ENCODE measurements at places on chromosomes 6 and 20.

DNA sequence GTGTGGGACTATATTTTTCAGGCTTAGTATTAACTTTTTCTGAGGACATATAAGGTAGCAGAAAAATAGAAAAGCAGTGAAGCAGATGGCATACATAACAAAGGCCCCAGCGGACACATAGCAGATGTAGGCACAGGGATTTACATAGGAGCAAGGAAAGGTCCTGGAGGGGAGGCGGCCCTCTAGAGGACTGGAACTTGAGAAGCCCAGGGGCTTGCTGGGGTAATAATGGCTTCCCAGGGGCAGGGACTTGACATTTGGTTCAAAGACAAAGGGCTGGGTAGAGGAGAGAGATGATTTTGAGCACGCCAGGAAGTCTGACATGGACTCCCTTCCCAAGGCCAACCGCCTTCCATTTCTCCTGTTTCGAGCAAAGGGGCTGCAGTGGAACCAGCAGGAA lies 31.7 kb upstream of the OSTM1 start:
- DNase-seq, result no peak

DNA sequence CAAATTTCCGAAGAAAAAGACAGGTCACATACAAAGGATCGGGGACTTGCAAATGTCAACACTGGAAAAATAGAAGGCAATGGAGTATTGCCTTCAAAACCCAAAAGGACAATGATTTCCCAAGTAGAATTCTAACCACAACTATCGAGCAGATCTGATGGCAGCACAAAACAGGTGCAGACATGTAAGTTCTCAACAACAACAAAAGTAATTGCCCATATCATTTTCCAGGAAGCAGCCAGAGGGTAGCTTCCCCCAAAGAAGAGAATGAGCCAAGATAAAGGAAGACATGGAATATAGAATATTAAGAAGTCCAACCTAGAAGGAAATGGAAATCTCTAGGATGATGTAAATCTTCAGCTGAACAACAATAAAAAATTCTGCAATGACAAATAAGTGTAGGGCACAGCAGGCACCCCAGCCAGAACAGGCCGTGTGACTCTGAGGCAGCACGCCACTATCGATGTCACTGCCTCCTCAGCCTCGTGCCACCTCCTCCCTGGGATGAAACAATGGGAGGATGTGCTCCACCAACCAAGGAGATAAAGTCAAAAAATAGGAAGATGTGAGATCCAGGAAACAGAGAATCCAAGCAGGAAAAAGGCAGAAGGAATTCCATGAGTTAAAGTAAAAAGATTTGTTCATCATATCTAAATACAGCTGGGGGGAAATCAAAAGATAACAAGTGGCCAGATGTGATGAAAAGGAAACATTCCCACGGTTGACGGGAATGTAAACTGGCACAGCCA lies 34.1 kb downstream of the SERPINB1 start:
- no peak for DNase-seq

- peak; percentile 62 for DNase-seq
Measured at GRCh38 chr6:26420688-26421171, 18.7 kb downstream of the BTN3A1 start.

GRCh38 chr6:67606906-67607828 lies 1027.9 kb upstream of the ADGRB3 start:
- no peak for DNase-seq

DNA sequence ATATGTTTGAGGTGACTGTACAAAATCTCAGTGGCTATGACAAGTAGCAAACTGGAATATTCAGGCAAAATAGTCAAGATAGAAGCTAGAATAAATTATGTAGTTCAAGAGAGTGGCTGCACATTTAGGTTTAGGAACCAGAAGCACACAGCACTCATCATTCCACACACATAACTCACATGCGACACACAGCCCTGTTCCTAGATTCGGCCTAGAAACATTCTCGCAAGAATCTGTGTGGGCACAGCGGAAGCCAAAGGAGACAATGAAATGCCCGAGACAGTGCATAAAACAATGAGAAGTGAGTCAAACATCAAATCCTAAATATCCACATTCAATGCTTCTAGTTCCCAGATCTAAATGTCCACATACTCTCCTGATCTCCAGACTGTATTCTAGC lies 9.5 kb upstream of the SUPT3H start:
- no peak for DNase-seq

- no peak for DNase-seq
Measured at GRCh38 chr20:63961664-63962425, 5.6 kb upstream of the UCKL1 start.

- no peak for DNase-seq
Measured at GRCh38 chr6:108942556-108943492, 94.6 kb downstream of the ARMC2 start.

DNA sequence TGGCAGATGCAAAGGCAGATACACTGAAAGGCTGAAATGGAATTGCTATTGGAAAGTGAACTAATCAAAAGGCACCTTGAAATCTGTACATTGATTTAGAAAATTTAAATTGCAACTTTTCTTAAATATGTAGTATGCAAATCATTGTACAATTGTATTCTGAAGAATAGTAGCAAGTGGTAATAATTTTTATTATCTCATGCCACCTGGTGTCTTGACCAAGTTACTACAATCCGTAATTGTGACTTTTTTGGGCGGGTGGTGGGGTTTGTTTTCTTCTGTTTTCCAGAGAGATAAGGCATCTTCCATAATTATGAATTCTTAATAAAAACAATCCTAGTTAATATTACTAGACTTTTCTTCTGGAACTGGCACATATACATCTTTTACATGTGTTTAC lies 12.5 kb upstream of the BCKDHB start:
- peak; percentile 59 for DNase-seq

DNA sequence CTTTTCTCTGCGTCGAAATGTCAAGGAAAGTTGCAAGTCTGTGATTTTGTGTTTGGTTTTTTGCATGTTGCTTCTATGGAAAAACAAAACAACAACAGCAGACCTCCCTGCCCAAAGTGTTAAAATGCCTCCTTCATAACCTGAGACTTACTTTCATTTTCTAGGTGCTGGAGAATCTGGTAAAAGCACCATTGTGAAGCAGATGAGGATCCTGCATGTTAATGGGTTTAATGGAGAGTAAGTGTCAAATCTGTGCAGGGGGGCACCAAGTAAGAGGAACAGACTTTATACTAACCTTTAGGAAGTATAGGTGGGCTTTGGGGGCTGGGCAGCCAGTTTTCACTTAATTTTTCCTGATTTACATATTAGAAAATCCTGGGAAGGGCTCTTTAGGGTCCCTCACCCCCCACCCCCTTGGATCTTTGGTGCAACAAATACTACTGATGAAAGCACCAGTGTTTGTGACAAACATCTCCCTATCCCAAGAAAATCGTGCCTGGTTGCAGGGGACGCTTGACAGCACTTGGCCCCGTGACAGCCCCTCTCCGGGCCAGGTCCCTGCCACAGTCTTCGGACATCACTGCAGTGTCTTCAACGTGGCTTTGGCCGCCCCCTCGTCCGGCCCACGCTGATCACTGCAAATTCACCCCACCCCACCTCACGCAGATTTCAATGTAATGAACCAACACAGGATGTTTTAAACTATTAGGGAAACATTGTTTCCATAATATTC lies 43.1 kb downstream of the GNAS start:
- DNase-seq, result peak; percentile 27

- DNase-seq, result no peak
Measured at GRCh38 chr20:37238935-37239451, 22.6 kb downstream of the GHRH start.

- no peak for DNase-seq
Measured at GRCh38 chr20:14413835-14414234, 76.4 kb upstream of the FLRT3 start.

- no peak for DNase-seq
Measured at GRCh38 chr20:44465001-44465560, 10.6 kb upstream of the TTPAL start.

GRCh38 chr6:26322645-26323482 lies 42.1 kb upstream of the BTN3A2 start:
- DNase-seq, result peak; percentile 95

GRCh38 chr6:45169815-45170214 lies 158.3 kb upstream of the RUNX2 start:
- DNase-seq, result no peak

DNA sequence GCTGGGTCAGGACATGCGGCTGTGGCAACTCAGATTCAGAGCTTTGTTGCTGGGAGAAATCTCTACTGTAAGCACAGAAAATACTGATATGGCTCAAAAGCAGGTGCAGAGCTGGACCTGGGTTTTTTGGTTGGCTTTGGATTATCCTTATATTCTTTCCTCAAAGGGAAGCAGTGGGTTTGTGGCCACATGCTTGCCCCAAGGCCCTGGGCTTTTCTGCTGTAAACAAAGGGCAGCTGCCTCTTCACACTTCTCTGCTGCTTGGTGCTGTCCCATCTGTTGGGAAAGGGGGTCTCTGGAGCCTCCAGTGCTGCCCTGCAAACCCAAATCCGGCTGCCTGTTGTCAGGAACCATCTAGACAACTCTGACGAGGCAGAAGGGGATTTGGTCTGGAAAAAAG lies 52.4 kb downstream of the ANKRD6 start:
- no peak for DNase-seq

DNA sequence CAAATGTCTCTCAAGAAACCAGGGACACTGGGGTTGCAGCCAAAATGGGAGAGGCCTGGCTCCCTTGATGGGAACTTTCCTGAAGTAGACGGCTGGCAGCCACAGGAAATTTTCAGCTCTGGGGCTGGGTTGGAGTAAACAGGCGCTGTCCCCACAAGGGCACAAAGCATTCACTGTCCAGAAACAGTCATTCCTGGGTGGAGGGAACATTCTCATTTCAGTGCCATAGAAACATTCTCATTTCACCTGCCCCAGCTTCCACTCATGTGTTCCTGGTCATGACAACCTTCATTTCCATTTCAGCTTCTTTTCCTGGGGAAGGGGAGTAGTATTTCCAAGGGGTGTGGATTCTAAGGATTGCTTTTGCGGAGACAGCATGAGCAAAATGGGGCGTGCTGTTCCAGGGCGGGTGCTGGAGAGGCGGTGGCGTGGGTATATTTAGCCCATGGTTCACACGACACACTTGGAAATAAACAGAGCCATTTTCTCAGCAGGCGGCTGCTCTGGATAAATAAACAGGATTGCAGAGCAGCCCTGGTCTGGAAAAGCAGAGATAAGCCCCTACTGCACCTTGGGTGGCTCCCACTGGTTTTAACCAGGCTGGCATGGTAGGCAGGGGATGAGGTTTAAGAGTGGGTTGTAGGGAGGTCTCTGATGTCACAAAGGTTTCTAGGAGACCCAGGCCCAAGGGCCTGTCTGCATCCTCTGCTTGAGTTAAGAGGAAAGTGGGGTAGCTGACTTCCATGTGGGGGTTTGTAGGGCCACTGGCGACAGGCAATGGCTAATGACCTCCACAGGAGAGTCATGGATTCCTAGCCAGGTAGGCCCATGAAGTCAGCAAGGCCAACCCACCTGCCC lies 32.9 kb downstream of the COX4I2 start:
- DNase-seq, result no peak

GRCh38 chr6:170090561-170090960 lies 200.3 kb downstream of the DLL1 start:
- DNase-seq, result no peak

DNA sequence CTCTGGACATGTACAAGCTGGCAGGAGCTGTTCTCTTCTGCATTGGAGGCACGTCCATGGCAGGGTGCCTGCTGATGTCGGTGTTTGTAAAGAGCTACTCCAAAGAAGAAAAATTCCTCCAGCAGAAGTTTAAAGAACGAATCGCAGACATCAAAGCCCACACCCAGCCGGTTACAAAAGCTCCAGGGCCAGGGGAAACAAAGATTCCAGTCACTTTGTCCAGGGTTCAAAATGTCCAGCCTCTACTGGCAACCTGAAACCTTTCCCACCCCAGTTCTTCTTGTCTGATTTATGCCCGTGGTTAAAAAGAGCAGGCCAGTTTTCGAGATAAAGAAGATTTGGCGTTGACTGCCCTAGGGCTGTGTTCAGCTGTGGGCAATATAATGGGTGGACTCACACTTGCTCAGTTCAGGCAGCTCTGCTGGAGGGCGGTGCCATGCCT lies 19.7 kb downstream of the NRSN1 start:
- DNase-seq, result no peak
